ENCODE measurements at places on chromosomes 2 and 18. TPM values are rescaled to one million over a fixed set of nuclear protein-coding genes. Genes with fewer than 3 reads are reported as not detected.

WIPF1 gene
- 11.8 TPM for total RNA-seq

TEKT4 gene
- not detected for total RNA-seq

GALNT3 gene
- total RNA-seq, result 0.69 TPM

MROH2A gene
- not detected for total RNA-seq

AQP12B gene
- not detected for total RNA-seq

UGT1A7 gene
- total RNA-seq, result not detected

DCDC2C gene
- not detected for total RNA-seq

ABCB11 gene
- 0.37 TPM for total RNA-seq

GKN1 gene
- total RNA-seq, result not detected

Measured in cardiac ventricle fibroblast (primary cell).